HCEC 1CT (cell line): ENCODE measurements at places on chromosomes 7 and 10.

DNA sequence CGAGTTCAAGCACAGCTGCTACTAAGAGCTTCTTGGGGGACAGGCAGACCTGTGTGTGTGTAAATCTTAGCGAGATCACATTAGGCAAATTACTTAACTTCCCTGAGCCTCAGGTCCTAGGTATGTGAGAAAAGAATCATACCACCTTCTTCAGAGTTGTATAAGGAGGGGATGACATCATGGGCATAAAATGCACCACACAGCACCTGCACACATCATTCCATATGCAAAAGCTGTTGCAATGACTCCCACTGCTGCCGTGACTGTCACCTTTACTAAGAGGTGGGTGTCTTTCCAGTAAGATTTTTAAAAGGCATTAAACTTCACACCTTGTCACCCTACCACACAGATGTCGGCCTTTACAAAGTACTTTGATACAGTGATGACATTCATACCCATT is 146.0 kb downstream of the FANK1 start:
- no peak for DNase-seq

DNA sequence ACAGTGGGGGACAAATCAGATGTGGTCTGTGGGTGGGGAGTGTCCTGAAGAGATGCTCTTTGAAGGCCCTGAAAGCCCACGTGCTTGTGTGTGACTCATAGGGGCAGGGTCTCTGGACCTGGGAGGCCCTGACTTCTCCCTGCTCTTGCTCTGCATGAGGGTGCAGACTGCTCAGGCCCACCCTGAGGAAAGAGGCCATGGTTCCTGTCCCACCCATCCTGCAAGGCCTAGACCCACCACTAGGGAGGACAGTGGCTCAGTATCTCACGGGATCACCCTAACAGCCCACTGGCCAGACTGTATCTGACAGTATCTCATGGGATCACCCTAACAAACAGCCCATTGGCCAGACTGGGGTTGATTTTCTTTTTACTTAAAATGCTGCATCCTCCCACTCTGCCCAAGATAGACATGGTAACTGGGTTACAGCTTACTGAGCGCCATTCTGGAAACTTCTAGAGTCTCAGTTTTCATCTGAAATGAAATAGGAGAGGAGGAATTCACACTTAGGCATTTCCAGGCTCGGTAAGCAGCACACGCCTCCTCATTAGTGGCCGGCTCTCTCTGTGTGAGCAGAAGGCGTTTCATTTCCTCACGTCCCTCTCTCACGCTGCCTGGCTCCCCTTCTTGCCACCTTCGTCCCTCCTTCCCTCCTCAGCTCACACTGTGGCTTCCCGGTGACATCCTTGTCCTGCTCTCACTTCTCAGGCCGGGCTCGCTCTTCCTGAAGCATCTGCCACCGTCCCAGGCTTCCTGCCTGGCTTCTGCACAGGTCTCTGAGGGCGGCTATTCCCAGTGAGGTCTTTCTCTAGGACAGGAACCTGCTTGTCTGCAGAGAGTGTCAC is 242.6 kb downstream of the GLRX3 start:
- no peak for DNase-seq

DNA sequence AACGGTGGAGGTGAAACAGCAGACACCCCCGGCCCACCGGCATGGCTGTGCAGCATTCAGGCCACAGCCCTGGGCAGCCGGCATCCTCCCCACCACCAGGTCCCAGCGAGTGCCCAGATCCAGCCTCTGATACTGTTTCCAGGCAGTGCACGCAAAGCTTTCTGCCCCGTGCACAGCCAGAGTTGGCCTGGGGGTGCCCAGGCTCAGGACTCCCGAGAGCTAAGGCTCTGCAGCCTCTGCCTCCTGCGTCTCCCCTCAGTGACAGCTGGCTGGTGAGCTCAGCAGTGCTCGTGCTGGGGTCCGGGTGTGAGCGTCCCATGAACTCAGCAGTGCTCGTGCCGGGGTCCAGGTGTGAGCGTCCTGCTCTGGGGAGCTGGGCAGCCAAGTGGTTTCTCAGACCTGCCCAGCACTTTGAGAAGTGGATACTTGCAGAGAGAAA is 65.4 kb downstream of the CFAP46 start:
- DNase-seq: no peak

- DNase-seq: no peak
Observed at GRCh38 chr10:74669210-74669609, 157.2 kb upstream of the KAT6B start.

GRCh38 chr7:158495786-158496185 is 91.8 kb downstream of the PTPRN2 start:
- DNase-seq: peak; percentile 3

DNA sequence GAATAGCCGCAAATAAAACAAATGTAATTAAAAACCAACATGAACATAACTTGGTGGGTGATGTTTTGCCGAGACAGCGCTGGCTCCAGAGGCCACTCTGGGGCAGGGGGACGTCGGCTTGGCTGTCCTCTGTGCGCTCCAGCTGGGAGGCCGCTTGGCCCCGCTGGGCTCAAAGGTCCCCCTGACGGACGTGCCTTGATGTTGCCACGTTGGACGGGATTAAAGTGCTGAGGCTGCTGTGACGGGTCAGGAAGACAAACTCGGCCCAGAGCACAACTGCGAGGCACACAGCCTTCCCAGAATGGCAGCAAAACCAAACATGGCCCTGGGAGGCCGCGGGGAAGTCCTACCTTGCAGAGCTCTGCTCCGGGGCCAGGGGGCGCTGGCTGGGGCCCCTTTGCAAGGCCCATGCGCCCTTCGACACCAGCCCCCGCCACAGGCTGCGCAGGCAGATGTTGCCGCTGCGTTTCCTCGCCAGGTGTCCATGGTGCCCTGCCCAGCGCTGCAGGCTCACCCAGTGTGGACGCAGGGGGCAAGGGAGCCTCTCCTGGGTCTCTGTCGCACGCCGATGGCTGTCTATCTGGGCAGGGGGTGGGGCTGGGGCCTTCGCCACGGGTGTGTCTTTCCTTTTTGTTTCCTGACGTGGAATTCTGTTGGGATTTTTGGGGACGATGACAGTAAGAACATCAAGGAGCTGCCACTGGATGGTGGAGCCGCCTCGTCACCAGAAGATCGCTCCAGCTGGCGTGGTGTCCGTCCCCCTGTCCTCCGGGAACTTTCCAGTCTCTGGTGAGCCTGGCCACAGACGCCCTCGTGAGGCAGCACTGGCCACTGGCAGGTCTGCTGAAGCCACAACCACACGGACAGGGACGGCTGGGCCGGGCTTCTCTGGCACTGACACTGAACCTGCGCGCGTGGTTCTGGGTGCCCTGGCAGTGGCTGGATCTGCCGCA is 99.6 kb upstream of the DIP2C start:
- DNase-seq: peak; percentile 63

- DNase-seq: no peak
Observed at GRCh38 chr7:129187681-129188371, 607 bp upstream of the SMO start.

GRCh38 chr7:585229-585711 is 65.6 kb upstream of the PDGFA start:
- DNase-seq: no peak

DNA sequence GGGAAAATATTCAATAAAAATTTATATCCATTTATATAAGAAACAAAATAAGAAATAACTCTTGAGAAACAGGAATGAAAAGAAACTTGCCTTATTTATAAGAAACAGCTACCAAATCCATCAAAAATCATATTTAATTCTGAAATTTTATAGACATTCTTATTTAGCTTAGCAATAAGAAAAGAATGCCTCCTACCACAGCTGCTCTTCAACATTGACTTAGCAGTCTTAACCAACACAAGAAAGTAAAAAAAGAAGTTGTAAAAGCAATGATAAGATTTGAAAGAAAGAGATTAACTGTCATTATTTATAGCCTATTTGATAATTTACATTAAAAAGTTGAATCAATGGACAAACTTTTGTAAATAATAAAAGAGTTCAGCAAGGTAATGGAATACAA is 212.8 kb downstream of the ZNF365 start:
- DNase-seq: no peak

- no peak for DNase-seq
Observed at GRCh38 chr10:84447701-84448400, 119.5 kb downstream of the CCSER2 start.

GRCh38 chr10:130453721-130454542 is 317.7 kb downstream of the GLRX3 start:
- DNase-seq: no peak

DNA sequence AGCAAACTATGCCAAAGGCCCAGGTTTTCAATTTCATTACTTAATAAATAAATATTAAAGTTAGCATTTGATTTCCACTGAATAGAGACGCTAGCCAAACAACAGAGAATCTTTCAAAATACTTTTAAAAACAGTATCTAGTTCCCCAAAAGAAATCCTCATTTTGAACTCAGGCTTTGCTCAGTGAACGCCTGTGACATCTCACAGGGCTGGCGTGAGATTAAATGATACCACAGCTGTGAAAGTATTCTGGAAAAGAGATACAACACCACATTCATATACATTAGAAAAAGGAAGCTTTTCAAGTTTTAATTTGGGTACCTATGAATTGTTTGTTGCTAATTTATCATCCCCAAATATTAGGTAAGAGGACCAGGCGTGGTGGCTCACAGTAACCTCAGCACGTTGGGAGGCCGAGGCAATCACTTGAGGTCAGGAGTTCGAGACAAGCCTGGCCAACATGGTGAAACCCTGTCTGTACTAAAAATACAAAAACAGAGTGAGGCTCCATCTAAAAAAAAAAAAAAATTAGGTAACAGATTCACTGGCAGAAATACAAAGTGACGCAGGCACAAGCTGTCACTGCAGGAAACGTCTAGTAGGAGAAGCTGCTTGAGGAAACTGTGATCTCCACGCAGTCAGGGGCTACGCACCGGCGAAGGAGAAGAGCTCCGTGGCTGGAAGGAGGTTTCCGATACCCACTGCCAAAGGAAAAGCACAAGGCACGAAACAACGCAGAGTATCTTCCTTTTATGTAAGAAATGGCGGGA is 50.0 kb downstream of the AMZ1 start:
- DNase-seq: no peak

GRCh38 chr7:28732071-28732869 is 225.9 kb downstream of the TRIL start:
- no peak for DNase-seq

DNA sequence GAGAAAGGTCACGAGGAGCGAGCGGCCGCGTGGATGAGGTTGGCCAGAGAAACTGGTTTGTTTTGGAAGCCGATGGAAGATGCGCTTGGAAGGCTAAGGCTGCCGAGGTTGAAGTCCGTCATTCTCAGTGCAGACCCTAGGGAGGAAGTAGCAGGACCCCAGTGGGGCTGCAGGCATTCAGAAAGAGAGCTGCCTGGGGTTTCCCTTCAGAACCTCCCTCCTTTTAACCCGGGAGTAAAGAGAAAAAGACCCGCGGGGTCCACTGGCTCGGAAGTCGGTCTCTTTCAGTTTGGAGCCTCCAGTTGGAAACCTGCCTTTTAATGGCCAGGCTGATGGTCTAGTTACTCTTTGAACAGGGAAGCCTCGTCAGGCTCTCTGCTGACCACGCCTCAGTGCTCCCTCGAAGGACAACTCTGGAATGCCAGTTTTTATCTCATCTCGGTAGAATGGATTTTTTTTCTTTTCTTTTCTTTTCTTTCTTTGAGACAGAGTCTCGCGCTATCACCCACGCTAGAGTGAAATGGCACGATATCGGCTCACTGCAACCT is 188.6 kb downstream of the CUX1 start:
- DNase-seq: no peak

- DNase-seq: no peak
Observed at GRCh38 chr7:129951226-129952085, 1.3 kb downstream of the UBE2H start.

- DNase-seq: no peak
Observed at GRCh38 chr7:30476459-30477145, 2.0 kb downstream of the NOD1 start.

DNA sequence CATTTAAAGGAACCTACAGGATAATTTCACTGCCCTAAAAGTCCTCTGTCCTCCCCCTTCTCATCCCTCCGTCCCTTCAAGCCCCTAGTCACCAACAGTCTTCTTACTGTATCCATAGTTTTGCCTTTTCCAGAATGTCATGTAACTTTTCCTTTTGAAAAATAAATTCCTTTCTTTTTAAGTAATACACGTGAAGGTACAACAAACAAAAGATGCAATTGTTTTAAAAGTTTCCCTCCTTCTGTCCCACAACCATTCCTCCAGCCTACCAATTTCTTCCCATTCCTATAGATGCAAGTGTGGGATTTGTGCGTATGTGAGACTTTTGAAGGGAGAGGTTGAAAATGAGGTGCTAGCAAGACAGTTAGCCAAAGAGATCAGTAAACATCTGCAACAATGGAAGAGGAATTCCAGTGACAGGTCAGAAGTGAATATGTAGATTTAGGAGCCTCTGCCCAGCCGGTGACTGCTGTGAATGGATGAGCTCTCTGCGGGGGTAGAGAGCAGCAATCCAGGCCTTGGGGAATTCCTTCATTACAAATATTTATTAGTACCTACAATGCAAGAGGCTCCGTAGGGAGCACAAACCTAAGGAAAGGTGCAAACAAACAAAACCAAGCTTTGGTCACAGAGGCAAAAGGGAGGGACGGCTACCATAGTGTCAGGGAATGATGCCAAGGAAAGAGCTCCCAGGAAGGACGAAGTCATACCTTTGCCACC is 243.6 kb downstream of the SKIDA1 start:
- DNase-seq: no peak

- peak; percentile 100 for DNase-seq
Observed at GRCh38 chr7:101882595-101883564, 65.5 kb downstream of the CUX1 start.

- no peak for DNase-seq
Observed at GRCh38 chr7:33762911-33763306, 142.4 kb upstream of the BMPER start.

- no peak for DNase-seq
Observed at GRCh38 chr7:23242321-23242720, 4.3 kb upstream of the GPNMB start.

- no peak for DNase-seq
Observed at GRCh38 chr10:43403911-43404703, 4.9 kb downstream of the HNRNPF start.

GRCh38 chr7:30931161-30931928 is 19.7 kb downstream of the AQP1 start:
- no peak for DNase-seq

DNA sequence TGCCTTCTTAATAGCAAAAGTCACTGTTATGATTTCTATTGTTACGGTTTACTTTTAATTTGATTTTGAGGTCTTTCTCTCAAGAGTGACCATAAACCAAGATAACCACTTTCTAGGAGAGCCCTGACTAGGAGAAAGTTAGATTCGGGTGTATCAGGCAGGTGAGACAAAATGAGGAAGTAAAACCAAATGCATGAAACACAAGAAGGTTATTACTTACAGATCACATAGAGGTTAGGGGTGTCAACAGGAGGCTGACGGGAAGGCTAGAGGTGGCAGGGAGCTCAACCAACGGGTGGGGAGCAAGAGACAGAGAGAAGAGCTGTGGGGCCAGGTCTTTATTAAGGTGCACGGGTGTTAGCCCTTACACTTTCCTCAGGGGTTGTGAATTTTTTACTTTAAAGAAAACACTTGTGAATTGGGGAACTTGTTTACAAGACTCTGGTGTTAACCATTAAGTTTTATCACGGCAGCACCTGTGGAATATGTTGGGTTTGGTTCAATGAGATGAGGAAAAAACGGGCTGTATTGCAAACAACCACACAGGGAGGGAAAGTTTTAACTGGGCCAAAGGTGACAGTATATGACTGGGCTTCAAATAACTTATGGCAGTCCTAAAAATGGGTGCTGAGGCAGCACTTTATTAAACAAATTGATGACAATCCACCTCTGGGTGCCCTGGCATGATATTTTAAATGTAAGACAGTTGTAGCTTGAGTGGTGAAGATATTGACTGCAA is 154.9 kb downstream of the SDHAF3 start:
- DNase-seq: no peak
